ENCODE measurements at places on chromosomes 4 and X.

GRCh38 chr4:156663663-156664062, 307.9 kb downstream of the PDGFC start:
- no peak for DNase-seq

DNA sequence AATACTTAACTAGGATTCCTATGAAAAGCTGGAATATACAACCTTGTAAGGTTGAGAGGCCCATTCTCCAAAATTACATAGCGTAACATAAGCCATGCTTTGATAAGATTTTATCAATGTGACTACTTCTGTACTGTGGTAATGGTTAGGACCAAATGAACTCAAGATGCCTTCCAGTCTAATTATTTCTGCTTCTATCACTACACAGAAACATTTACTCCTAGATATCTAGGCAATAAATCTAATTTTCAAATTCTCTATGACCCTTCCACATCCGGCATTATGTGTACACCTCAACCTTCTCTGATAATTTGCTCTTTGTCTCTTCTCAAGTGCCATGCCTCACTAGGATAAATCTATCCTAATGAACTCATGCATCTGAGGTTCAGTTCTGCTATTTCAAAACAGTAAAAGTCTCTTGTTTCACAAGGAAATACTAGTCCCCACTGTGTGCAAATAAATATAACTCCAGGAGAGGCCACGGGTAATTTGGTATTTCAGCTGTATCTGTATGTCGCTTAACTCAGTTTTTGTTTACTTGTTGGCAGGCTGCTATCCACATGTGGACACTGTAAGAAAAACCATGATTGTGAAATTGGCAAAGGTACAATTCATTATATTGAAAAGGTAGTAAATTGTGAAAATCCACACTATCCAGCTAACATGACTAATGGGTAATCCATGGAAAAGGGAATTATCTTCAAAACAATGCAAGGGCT, 93.3 kb downstream of the PRDM5 start:
- DNase-seq = no peak

DNA sequence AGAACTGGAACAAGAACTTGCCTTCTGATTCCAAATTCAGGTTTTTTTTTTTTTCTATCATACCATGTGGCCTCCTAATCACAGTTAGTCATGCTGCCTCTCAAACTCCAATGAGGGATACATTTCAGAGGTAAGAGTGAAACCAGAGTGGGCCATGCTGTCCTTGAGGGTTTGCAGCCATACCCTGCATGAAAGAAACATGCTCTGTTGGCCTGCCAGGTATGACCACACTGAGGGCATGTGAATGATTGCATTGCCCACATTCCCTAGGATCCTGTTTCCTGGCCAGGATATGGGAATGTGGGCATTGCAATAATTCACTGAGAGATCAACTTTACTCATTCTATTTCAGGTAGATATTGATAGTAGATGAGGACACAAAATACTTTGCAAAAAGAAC, 56.4 kb upstream of the DDIT4L start:
- DNase-seq = no peak

- no peak for DNase-seq
Observed at GRCh38 chr4:150567070-150567469, 14.9 kb upstream of the MAB21L2 start.

- peak; percentile 38 for DNase-seq
Observed at GRCh38 chr4:185201977-185202962, 1.5 kb downstream of the CFAP97 start.

GRCh38 chrX:69555481-69556041, 51.4 kb downstream of the NALF2 start:
- no peak for DNase-seq

- no peak for DNase-seq
Observed at GRCh38 chr4:112069110-112069509, 76.1 kb upstream of the FAM241A start.

DNA sequence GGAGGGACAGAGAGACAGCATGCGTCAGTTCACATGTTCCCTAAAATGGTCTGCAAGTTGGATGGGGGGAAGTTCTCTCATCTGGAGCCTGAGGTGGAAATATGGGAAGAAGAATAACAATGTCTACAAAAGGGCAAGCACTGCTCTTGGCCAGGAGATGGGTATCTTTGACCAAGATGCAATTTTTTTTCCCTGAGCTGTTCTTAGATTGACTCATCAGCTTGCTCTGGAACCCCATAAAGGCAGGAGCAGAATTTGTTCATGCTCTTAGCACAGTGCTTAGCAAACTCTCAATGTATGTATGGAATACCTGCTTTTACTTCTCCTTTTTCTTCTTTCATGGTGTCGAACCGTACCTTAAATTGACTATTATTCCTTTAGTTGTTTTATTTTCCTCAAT, 90.5 kb upstream of the ZNF827 start:
- no peak for DNase-seq

GRCh38 chr4:120771907-120772306, 150.6 kb downstream of the PRDM5 start:
- DNase-seq = no peak

GRCh38 chrX:39247536-39247935, 446.3 kb downstream of the MID1IP1 start:
- no peak for DNase-seq

- no peak for DNase-seq
Observed at GRCh38 chr4:152176627-152177214, 359.2 kb downstream of the FBXW7 start.

DNA sequence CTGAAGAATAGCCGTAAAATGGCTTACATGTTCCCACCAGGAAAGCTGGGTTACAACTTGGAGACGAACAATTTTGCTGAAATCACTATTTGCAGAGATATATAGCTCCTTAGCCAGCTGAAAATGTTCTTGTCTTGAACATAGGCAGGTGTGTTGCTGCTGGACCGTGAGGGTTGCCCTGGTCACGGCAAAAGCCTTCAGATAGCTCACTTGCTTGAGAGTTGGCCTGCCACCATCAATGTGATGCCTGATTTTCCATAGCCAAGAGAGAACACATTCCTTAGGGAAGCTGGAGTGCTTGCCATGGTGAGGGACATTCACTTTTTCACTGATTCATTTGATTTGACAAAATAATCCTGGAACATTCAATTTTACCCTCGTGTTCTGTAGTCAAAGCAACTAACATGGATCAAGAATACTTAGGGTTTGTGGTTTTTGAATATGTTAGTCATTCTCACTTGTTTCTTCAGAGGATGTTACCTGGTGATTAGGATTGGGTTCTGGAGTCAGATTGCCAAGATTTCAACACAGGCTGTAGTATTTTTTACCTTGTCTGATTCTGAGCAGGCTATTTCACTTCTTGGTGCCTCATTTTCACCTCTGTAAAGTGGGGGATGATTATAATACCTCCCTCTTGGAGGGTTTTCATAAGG, 536.9 kb downstream of the RAPGEF2 start:
- no peak for DNase-seq

DNA sequence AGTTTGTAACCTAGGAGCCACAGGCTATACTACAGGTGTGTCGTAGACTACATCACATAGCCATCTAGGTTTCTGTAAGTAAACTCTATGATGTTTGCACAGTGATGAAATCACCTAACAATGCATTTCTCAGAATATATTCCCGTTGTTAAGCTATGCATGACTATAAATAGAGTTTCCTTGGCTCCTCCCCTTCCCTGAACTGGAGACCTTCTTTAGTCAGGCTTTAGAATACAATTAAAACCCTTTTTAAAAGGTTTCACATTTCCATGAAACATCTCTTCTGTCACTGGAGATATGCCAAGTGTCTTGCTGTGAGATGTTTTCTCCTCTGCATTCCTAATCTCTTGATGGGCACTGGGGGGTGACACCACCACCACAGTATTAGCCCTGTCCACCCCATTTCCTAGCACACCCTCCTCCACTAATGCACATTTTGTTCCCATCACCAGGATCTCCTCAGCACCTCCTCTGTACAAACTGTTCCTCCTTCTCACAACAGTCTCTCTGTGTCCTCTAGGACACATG, 334.6 kb upstream of the CPEB2 start:
- no peak for DNase-seq

DNA sequence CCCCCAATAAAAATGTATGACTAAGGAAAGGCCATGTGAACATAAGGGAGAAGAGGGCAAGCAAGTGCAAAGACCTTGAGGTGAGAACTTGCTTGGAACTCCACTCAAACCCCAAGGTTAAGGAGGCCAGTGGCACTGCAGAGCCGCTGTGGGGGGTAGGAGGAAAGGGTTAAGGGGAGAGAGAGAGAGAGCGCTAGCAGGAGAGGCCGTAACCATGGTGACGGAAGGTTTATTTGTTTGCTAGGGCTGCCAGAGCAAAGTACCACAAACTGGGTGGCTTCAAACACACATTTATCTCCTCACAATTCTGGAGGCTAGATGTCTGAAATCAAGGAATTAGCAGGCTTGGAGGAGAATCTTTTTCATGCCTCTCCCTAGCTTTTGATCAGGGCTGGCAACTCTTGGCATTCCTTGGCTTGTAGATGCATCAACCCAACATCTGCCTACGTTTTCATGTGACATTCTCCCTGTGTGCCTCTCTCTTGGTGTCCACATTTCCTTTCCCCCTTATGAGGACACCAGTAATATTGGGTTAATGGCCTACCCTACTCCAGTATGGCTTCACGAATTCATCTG, 35.2 kb downstream of the SMIM20 start:
- DNase-seq = no peak

GRCh38 chrX:131317326-131317725, 28.2 kb upstream of the IGSF1 start:
- DNase-seq = no peak
